ENCODE measurements at places on chromosomes 1 and 21. TPM values are rescaled to one million over a fixed set of nuclear protein-coding genes. Genes with fewer than 3 reads are reported as not detected.

Gene OLIG2
- total RNA-seq: 5.4 TPM

DNA sequence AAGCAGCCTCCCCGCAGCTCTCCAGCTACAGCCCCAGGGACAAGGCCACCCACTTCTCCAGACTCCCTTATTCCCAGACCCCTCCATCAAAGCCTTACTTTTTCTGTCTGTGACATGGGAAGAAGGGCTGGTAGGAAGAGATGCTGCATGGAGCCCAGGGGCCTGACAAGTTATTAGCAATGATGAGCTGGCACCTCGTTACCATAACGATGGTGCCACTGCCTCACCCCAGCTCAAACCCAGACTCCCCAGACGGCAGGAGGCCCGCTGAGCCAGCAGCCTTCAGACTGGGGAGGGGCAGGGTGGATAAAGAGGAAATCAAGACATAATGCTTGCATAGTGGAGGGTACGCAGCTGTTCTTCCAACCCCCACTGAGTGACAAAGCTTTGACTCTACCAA is 3.3 kb downstream of the DLGAP3 start:
- no peak overlapping the region for H3K4me3 ChIP-seq
- H3K4me1 ChIP-seq: peaks cover 7% of the 10 kb centered on the region
- H3K36me3 ChIP-seq: no peaks in the 10 kb centered on the region
- no peak overlapping the region for H3K27ac ChIP-seq
- no peak for DNase-seq

DNA sequence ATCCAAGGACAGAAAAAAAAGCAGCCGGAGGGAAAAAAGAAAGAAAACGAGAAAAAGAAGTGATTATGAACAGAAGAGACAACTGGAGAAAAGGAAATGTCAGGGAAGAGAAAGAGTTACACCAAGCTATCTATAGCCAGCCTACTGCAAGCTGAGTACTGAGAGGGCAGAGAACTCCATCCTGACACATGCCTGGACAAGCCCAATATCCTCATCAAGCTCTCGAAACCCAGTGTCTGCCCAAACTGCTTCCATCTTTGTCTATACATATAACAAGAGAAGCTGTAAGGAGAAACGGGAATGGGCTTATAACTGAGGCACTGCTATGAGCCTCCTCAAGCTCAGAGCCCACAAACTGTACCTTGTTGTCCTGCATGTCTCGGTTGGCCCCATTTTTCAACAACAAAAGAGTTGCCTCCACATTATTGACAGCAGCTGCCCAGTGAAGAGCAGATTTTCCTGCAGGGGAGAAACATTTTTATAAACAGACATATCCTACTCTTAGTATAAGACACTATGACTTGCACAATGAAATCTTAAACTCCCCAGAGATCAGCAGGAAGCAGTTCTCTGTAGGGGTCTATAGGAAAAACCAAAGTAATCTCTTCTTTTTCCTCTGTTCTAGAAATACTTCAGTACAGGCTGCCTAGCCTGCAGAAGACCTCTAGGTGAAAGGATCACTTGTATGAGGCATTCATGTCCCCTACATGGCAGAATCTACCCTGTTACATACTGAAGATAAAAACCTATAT is 21.2 kb upstream of the ADAM30 start:
- DNase-seq: no peak
- H3K36me3 ChIP-seq: peaks cover 55% of the 10 kb centered on the region
- no peak overlapping the region for H3K27ac ChIP-seq
- H3K4me1 ChIP-seq: no peaks in the 10 kb centered on the region

Gene ATP1A4
- 0.35 TPM for total RNA-seq

Gene CD1B
- not detected for total RNA-seq

GRCh38 chr1:224503161-224504118 is 68.8 kb upstream of the WDR26 start:
- peak overlapping the region; percentile 56 for H3K4me3 ChIP-seq
- H3K4me1 ChIP-seq: peaks cover 49% of the 10 kb centered on the region

Gene ZNF593OS
- not detected for total RNA-seq

Measured in neural crest cell (in vitro differentiated cells).